GF-D8 (cell line): ENCODE measurements at places on chromosomes 5 and 9.

- no peak for DNase-seq
Observed at GRCh38 chr5:174793684-174794328, 69.4 kb downstream of the MSX2 start.

DNA sequence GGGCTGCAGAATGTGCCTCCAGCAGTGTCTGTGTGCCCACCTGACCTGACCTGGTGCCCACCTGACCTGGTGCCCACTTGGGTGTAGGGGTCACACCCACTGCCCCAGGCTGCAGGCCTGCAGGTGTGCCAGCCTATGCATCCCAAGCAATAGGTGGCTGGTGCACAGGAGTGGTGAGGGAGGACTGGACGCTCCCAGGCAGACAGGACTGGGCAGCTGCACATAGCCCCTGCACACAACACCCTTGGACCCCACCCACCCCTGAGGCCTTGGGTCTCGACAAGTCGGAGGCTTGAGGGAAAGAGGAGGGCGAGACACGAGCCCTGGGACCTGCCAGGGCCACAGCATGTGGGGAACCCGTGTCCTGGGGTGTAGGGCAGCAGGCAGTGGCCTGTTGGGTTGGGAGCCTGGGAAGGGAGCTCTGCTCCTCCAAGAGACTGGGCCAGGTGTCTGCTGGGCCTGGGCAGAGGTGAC is 10.8 kb upstream of the NRARP start:
- no peak for DNase-seq

DNA sequence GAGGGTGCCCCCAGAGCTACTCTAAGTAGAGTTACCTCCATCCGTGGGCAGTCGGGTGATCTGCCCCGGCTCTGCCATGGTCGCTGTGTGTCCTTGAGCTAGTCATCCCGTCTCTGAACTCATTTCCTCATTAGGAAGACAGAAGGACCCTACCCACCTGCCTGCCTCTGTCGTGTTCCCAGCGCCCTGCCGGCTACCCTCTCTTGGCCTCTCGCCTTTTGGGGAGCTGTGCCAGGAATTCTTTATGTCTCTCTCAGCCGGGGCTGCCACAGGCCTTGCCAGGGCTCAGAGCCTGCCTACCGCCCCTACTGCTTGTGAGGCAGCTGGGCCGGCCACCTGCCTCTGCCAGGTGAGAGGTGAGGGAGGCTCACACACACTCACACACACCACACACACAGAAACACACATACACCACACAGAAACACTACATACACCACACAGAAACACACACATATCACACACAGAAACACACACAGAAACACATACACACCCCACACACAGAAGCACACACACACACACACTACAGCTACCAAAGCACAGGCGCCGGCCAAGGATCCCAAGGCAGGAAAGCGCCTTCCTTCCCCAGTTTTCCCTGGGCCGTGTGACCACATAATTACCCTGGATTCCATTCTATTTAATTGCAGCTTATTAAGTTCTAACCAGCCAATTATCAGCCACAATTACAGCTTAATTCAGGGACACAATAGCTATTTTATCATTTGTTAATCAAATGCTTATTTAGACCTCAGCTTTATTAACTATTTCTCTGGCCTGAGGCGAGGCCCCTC is 41.7 kb downstream of the UNC5A start:
- no peak for DNase-seq

DNA sequence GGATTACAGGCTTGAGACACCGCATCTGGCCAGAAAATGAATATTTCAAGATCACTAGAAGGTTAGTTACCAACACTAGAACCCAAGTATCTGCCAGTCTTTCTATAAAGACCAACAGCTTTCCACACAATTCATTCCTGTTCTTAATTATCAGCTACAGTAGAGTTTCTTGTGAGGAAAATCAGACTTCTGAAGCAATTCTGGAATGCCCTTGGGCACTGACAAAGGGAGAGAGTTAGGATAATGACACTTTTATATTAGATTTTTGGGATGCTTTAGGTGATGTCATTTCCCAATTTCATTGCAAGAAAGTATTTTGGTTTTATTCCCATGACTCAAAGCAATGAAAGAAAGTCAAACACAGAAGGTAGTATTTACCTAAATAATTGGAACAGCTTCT is 497.0 kb upstream of the TUSC1 start:
- DNase-seq = no peak

GRCh38 chr9:3962971-3963642 is 336.8 kb downstream of the GLIS3 start:
- DNase-seq = no peak

GRCh38 chr5:174734571-174735497 is 10.5 kb downstream of the MSX2 start:
- DNase-seq = no peak

- DNase-seq = no peak
Observed at GRCh38 chr9:133613432-133613831, 4.2 kb upstream of the FAM163B start.

GRCh38 chr9:100573655-100574260 is 4.1 kb upstream of the CAVIN4 start:
- DNase-seq = no peak

DNA sequence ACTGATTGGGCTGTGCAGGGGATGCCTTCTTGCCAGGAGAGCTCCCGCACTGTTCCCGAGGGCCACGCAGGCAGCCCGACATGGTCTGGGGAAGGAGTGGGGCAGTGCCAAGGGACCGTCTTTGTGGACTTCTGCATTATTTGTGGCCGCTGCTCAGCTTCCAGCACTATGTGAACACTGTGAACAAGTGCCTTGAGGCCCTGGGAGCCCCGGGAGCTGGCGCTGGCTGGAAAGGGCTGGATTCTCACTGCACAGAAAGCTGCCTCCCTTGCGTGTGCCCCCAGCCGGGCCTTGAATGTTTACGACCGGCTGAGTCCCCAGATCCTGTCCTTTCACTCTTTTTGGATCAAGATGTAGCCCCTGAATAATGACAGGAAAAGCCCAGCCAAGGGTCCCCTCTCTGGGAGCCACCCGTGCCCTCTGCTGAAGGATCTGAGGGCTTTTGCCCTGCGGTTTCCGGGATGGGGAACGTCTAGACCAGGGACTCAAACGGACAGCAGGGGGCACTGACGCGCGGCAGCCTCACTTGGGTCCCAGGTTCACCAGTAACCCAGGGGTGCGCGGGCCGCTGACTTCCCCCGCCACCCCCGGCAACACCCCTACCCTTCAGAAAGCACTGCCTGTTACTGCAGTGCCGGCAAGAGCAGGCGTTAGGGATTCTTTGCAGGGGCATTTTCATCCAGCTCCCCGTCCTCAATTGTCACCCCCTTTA is 98.9 kb upstream of the FCN2 start:
- no peak for DNase-seq

GRCh38 chr5:36613771-36614656 is 7.6 kb downstream of the SLC1A3 start:
- no peak for DNase-seq

DNA sequence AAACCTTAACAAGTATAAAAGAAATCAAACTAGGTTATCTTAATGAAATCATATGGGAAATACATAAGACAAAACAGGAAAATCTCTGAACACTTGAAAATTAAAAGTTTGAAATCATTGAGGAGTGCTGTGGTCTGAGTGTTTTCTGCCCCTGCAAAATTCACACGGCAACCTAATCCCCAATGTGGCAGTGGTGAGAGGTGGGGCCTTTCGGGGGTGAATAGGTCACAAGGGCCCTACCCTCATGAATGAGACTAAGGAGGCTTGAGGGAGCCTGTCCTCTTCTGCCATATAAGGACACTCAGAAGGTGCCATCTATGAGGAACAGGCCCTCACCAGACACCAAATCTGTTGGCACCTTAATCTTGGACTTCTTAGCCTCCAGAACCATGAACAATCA is 10.7 kb downstream of the CAMSAP1 start:
- no peak for DNase-seq

DNA sequence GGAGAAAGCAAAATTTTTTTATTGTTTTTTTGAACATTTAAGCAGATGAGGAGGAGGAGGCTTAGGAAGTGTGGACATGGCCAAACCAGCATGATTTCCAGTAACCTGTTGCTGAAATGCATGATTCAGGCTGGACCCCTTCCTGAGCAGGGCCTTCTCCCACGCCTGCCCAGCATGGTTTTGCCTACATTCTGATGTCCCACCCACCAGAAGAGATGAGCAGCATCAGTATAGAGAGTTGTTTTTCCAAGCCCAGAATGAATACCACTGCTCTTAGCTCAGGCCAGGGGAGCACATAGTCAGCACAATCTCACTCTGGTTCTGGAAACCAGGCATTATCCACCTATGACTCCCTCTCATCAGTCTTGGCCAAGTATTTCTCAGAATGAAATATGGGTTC is 90.1 kb downstream of the PAPPA start:
- DNase-seq = no peak

- DNase-seq = no peak
Observed at GRCh38 chr5:157266286-157267007, 524 bp downstream of the CYFIP2 start.

DNA sequence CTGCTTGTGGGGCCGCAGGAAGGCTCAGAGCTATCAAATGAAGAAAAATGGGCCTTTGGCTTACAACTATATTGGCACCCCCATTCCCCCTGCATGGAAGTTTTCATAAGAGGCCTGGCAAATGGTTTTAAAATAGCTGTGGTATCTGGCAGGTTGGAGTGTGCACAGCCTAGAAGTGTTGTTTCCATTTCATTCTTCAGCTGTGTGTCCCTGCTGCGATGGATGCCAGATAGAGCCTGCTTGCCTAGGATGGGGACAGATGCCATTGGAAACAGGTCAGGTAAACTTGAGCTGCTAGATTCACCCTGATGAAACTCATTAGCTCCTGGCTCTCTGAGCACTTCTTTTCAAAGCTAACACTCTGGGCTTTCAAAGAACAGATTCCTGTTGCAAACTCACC is 183.3 kb downstream of the IRX1 start:
- no peak for DNase-seq

DNA sequence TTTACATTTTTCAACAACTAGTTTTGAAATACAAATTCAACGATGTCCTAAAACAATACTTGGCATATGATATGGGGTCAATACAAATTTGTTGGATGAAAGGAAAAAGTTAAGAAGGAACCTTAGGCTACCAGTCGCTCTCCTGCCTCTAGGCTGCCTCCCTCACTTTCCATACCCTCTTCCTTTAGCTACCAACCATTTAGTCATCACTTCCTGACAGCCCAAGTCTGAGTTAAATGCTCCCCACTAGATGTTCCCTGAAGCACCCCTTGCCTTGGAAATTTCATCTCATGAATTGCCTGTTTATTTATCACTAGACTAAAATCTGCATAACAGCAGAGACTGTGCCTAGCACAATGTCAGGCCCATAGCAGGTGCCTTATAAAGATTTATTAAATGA is 2.7 kb upstream of the LARS1 start:
- DNase-seq = peak; percentile 39

- DNase-seq = no peak
Observed at GRCh38 chr9:87390361-87390760, 107.3 kb upstream of the DAPK1 start.

GRCh38 chr5:73899055-73899454 is 273.1 kb downstream of the ARHGEF28 start:
- no peak for DNase-seq

GRCh38 chr5:589588-589987 is 22.6 kb upstream of the CEP72 start:
- DNase-seq = no peak

GRCh38 chr9:77453825-77454647 is 194.1 kb downstream of the GNA14 start:
- DNase-seq = peak; percentile 70

GRCh38 chr5:88778736-88779135 is 104.2 kb downstream of the MEF2C start:
- DNase-seq = no peak

DNA sequence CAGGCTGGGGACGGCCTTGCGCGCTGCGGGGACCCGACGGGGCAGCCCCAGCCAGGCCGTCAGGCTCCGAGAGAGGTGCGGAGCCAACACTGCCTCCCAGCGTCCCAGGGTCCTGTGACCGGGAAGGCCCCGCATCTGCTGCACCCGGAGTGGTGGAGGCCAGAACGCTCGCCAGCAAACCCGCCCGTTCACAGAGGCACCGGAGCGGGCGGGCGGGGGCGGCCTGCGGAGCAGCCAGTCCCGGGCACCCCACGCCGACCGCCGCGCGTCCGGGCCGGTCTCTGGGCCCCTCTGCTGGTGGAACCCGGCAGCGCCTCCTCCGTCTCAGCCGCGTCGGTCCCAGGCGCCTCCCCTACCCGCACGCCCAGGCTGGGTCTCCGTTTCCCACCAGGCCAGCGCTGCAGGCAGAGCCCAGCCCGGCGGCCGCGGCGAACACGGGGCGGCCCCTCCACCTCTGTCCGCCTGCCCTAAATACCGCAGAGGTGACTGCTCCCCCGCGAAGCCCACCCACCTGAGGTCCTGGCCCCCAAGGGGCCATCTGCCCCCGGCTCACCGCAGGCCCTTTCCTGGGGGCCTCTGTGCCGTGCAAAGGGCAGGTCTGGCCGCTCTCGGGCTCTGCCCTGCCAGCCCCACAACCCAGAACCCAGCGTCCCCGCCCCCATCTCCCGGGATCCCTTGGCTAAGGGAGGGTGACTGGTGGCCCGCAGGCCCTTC is 15.9 kb downstream of the EXD3 start:
- no peak for DNase-seq

- no peak for DNase-seq
Observed at GRCh38 chr9:125942125-125942524, 195.0 kb downstream of the PBX3 start.

- DNase-seq = no peak
Observed at GRCh38 chr5:8961219-8961618, 584.7 kb downstream of the SEMA5A start.

DNA sequence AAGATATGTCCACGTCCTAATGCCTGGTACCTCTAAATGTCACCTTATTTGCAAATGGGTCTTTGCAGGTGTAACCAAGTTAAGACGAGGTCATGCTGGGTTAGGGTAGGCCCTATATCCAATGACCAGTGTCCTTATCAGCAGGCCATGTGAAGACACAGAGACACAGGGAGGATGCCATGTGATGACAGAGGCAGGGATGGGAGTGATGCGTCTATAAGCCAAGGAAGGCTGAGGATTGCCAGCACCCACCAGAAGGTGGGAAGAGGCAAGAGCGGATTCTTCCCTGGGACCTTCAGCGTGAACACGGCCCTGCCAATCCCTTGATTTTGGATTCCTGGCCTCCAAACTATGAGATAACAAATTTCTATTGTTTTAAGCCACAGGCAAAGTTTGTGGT is 123.4 kb upstream of the CXCL14 start:
- DNase-seq = no peak

GRCh38 chr9:16364347-16364746 is 506.1 kb downstream of the BNC2 start:
- no peak for DNase-seq

DNA sequence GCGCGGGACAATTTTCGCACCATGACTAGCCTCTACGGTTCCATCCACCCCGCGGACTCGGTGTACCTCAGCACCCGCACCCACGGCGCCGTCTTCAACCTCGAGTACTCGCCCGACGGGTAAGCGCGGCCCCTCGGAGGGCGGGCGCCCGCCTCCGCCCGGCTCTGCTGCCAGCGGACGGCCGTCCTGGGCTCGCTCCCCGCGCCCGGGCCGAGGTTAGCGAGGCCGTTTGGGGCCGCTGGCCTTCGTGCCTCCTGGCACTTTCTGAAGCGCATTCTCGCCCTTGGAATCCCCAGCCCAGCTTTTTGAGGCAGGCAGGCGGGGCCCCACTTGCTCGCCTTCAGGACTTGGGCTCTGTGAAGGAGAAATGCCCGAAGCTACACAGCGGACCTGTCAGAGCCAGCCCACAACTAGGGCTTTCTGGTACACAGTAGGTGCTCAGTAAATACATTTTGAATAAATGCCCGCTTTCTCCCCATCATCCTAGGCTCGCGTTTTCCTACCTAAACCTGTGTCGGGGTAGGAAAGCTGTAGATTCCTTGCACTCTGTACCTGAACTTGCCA is 772 bp downstream of the DCAF10 start:
- DNase-seq = no peak
